Stimulated activated CD8-positive, alpha-beta memory T cell treated with anti-CD3 and anti-CD28 coated beads, Interleukin-7, amount 100 ng/mL, for 24 hours (primary cell): ENCODE measurements at places on chromosomes 7 and 10.

- no peak for DNase-seq
Observed at GRCh38 chr7:149638566-149639320, 134.6 kb downstream of the ZNF467 start.

- DNase-seq = no peak
Observed at GRCh38 chr7:26525398-26526264, 234.0 kb downstream of the SNX10 start.

GRCh38 chr10:91415816-91416215, 5.7 kb downstream of the HECTD2 start:
- no peak for DNase-seq

- no peak for DNase-seq
Observed at GRCh38 chr7:49766966-49767365, 6.5 kb upstream of the VWC2 start.

- DNase-seq = no peak
Observed at GRCh38 chr7:127933146-127933545, 98.1 kb downstream of the LRRC4 start.

- DNase-seq = no peak
Observed at GRCh38 chr7:31962246-31962645, 108.0 kb downstream of the PDE1C start.

DNA sequence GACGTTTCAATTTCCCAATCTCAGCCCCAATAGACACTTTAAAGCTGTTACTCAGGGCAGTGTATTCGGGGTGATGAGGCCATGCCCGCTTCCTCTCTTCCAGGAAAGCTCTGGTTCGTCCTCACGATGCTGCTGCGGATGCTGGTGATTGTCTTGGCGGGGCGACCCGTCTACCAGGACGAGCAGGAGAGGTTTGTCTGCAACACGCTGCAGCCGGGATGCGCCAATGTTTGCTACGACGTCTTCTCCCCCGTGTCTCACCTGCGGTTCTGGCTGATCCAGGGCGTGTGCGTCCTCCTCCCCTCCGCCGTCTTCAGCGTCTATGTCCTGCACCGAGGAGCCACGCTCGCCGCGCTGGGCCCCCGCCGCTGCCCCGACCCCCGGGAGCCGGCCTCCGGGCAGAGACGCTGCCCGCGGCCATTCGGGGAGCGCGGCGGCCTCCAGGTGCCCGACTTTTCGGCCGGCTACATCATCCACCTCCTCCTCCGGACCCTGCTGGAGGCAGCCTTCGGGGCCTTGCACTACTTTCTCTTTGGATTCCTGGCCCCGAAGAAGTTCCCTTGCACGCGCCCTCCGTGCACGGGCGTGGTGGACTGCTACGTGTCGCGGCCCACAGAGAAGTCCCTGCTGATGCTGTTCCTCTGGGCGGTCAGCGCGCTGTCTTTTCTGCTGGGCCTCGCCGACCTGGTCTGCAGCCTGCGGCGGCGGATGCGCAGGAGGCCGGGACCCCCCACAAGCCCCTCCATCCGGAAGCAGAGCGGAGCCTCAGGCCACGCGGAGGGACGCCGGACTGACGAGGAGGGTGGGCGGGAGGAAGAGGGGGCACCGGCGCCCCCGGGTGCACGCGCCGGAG, 2.6 kb downstream of the GJD4 start:
- DNase-seq = no peak
